ENCODE measurements at places on chromosomes 11 and 22.

DNA sequence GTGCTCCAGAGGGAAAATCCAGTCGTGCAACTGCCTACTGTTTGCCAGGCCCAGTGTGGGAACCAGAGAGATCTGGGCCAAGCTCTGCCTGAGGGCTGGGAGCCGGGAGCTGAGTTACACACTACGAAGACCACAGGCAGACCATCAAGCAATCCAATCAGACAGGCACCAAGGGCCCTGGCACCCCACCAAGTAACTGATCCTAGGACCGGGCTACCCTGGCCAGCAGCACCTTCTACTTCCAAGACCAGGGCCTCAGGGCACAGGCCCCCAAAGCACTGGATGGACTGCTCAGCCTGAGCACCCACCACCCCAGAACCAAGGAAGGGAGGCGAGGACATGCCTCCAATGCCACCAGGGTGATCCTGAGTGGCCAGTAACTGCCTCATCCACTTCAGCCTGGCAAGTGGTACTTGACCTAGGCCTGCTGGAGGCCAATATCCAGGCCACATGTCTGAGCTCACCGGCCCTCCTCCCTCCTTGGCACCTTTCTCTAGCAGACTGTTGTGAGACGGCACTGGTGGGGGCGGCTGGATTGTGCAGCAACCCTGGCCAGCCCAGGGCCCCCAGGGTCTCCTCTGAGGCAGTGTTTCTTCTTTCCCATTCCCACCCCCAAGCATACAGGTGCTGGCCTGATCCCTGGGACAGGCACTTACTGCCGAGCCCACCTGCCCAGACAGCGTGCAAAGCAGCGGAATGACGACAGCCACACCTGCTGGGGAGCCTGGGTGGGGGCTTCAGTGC lies 20.7 kb upstream of the ARFGAP3 start:
- DNase-seq = no peak

DNA sequence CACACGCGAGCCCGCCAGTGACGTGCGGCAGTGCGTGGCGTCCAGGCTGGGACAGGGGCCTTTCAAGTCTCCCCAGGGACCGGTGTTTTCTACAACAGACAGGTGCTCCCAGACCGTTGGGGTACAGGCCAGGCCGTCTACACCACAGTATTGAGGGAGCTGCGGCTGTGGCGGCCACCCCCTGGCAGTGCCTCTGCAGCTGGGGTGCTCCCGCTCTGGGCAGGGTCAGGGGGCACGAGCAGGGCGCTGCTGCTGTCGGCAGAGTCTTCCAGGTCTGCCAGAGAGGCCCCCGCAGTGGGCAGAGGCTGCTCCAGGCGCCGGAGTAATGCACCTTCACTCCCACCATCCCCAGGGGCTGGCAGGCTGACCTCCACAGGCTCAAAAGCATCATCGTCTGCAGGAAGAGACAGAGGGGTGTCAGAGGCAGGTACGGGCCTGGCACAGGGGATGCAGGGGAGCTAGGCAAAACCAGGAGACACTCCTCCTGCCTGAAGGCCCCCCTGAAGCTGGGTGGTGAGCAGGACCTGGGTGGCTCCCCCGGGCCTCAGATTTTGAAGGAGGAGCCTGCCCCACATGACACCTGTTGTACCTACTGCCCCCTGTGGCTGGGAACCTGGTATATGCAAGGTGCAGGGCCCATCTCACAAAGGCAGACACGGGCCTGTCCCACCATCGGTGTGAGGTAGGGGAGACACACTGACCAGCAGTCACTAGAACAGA lies 83.3 kb downstream of the DGCR2 start:
- no peak for DNase-seq

GRCh38 chr11:60625262-60625661 lies 74.2 kb upstream of the MS4A8 start:
- peak; percentile 47 for DNase-seq

DNA sequence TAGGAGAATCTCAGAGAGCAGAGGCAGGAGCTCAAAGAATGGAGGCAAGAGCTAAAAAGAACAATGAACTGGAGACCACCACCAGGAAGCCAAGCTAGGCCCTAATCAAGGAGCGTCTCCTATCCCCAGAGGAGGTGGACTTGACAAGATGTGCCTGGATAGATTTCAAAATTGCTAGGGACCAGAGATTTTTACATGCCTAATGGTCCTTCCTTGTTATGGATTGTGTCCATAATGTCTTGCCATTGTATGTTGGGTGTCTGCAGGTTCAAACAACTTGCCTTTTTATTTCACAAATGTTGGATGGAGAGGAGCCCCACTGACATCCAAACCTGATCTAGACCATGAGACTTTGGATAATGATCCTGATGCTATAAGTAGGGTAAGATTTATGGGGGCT lies 88.2 kb upstream of the TP53I11 start:
- DNase-seq = no peak

DNA sequence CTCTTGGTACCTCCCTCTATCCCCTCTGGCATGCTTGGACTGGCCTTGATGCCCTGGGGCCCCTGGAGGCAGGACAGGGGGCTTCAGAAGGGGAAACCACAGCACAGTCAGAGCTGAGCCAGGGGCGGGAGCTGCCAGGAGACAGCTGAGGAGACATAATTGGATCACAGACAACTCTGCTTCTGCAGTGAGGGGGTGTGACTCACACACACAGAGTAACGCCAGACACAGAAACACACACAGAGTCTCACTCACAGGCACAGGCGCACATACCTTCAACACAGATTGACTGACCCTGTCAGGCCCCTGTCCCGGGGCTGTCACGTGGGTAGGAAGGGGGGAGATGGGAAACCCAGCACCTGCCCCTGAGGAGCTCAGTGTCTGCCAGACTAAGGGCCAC lies 20.6 kb downstream of the STARD10 start:
- DNase-seq = peak; percentile 95

GRCh38 chr11:131756479-131757110 lies 386.2 kb downstream of the NTM start:
- peak; percentile 77 for DNase-seq

DNA sequence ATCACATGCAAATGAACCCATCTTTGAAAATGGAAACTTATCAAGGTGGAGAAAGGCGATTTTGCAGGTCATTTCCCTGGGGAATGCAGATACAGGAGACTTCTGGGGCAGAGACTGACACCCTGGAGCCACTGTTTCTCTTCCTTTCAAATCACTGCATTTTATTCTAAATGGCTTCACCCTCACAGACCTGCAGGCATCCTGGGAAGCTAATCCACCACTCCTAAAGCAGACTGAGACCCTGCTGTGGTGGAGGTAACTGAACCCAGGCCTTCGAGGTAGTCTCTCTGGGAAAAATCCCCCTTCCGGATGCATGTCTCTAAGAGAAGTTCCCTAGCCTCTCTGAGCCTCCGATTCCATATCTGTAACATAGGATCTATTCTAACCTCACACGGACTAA lies 20.9 kb upstream of the CSNK2A3 start:
- DNase-seq = no peak

- no peak for DNase-seq
Measured at GRCh38 chr11:32279672-32280071, 155.7 kb downstream of the WT1 start.

DNA sequence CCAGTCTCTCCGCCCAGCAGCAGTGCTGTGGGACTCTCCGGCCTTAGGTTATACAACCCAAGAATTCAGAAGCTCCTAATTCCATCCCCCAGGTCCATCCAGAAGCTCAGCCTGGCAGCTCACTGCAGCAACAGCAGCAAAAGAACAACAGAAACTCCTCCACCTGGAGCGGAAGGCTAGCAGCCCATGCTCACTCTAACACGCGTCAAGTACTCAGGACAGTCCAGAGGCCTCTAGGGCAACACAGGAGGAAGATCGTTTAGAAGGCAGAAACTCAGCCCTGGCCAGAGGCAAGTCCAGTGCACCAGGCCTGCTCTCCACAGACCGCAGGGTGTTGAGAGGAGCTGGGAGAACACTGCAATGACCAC lies 17.1 kb downstream of the PLA2G6 start:
- DNase-seq = no peak

DNA sequence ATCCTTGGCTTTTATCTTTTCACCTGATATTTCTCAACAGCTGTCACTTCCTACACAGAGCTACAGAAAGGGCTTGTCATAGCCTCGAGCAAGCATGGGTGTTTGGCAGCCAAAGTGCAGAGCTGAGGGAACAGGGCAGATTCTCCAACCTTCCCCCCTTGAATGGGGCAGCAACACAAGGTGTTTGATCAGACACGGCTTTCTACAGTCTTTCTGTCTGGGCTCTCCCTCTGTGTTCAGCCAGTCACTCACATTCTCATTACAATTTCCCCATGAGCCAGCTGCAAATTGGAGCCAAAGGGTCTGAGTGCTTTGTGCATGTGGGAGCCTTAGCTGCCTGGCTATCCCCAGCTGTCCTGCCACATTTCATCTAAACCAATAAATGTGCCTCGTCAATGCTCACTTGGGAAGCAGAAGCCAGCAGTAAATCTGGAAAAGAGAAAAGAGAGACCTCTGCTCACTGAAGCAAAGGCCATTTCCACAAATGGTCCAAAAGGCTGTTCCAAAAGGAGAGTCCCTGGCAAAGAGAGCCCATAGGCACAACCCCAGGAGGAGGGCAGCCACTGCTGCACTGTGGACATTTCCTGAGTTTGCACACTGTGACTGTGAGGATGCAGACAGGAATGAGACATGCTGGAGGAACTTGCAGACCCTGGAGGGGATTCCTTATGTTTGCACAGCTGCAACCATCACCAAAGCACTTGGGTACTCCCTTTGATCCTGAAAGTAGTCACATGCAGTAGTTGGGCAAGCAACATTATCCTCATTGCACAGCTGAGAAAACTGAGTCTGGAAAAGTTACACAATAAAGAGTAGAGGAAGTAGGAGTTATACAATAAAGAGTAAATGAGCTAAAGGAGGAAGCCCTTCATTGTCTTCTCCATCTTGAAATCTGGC lies 186.8 kb downstream of the FAM181B start:
- DNase-seq = no peak

- DNase-seq = peak; percentile 41
Measured at GRCh38 chr22:17121233-17122195, at the start of gene TMEM121B. TSS of gene TMEM121B (minus strand) at chr22:17121360. CDS start at chr22:17121127, 233 bp downstream.

DNA sequence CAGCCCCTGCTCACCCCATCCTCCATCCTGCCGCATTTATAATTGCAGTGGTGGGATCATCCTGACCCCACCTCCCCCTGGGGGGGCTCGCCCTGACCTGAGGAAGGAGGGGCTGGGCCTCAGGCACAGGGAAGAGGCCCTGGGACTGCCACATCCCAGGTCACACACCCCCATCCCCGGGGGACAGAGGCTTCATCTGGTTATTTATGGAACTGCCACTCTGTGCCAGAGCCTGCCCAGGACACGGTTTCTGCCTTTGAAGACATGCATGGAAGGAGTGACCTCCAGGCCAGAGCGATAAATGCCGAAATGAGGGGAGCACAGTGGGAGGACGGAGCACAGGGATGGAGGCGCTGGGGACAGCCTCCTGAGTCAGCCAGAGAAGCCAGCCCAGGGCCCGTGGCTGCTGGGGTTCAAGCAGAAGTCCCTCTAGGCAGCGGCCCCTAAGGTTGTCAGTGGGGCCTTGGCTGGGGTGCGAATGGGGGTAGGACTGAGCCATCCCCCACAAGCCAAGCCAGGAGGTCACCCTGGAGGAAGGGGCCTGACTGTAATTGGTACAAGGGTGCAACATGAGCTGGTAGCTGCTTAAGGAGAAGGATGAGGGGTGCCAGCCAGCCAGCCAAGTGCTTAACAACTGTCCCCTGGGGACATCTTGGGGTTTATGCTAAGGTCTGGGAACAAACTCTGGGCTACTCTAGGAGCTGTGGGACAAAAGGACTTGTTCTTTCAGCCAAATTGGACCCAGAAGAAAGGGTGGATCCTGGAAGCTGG lies 51.4 kb upstream of the SHISAL1 start:
- DNase-seq = no peak

- DNase-seq = no peak
Measured at GRCh38 chr11:64056213-64056785, 20.6 kb downstream of the FLRT1 start.

Measured in iris pigment epithelial cell (primary cell).